ENCODE measurements at places on chromosomes 6 and 20.

GRCh38 chr6:132937466-132937906, 123.1 kb downstream of the RPS12 start:
- peak; percentile 11 for DNase-seq

- DNase-seq = no peak
Observed at GRCh38 chr6:35477551-35478179, 9.5 kb downstream of the RPL10A start.

DNA sequence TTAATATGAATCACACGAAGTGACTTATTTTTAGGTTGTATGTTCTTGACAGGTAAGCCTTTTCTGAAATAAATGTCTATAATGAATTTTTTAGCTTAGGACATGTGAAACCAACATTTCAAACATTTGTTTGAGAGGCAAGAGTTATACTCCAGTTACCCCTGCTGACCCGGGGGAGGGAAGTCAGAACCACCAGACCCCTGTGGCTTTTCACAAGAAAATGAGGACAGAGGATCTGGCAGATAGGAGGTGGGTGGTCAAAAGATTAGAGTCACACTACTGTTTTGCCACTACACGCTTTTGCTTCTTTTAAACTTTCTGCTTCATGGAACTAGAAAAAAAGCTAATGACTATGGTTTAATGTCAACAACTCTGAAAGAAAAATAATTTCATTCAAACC, 27.5 kb upstream of the ADGRF4 start:
- no peak for DNase-seq

- no peak for DNase-seq
Observed at GRCh38 chr6:167652701-167653095, 174.0 kb upstream of the AFDN start.

DNA sequence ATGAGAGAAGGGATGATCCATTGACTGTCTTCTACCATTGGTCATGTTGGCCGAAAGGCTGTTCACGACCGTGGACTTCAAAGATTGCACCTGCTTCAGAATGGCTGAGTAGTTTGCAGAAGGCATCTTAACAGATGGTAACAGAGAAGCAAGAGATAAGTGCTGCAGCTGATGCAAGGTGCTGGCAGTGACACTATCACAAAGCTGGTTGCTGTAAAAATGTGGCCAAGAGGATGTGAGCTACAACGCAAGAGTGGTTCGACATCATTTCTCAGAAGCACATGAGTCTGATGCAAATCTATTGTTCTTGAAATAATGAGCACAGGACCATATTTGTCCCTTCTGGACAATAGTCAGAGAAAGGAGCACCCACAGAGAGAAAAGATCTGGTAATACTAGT, 27.0 kb upstream of the ANKEF1 start:
- peak; percentile 7 for DNase-seq

GRCh38 chr20:14700639-14700960, 363.2 kb upstream of the FLRT3 start:
- DNase-seq = no peak
